ENCODE measurements at places on chromosomes 5 and 9.

GRCh38 chr5:107820429-107820828 lies 149.7 kb upstream of the EFNA5 start:
- DNase-seq: no peak

GRCh38 chr9:136852664-136853595 lies 784 bp downstream of the MAMDC4 start:
- no peak for DNase-seq

- DNase-seq: no peak
Observed at GRCh38 chr9:72749276-72749675, 203.6 kb downstream of the ALDH1A1 start.

GRCh38 chr5:66629446-66629845 lies 33.3 kb downstream of the MAST4 start:
- no peak for DNase-seq

GRCh38 chr9:17342696-17343095 lies 207.9 kb downstream of the CNTLN start:
- no peak for DNase-seq

- DNase-seq: no peak
Observed at GRCh38 chr9:101467690-101468089, 32.1 kb upstream of the ALDOB start.

- no peak for DNase-seq
Observed at GRCh38 chr5:175365866-175366265, 78.1 kb downstream of the DRD1 start.

DNA sequence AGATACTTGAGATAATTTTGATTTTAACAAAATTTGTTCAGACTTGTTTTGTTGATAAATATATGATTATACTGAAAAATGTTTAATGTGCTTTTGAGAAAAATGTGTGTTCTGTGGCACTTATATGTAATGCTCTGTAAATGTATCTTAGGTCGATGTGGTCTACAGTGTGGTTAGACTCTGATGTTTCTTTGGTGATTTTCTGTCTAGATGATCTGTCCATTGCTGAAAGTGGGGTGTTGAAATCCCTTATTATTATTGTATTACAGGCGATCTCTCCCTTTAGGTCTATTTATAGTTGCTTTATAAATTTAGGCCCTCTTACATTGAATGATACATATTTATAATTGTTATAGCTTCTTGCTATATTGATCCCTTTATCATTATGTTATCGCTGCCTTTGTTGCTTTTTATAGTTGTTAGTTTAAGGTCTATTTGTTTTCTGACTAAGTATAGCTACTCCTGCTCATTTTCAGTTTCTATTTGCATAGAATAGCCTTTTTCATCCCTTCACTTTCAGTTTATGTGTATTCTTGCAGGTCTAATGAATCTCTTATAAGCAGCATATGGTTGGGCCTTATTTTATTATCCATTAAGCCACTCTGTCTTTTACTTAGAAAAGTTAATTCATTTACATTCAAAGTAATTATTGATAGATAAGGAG lies 124.3 kb downstream of the MRPS30 start:
- no peak for DNase-seq
